ENCODE measurements at places on chromosomes 1 and 21.

- no peak for DNase-seq
Measured at GRCh38 chr1:205046870-205047269, 3.9 kb downstream of the CNTN2 start.

GRCh38 chr1:116679828-116680628, 12.5 kb upstream of the IGSF3 start:
- DNase-seq = no peak

GRCh38 chr1:29497395-29498125, 261.2 kb downstream of the PTPRU start:
- no peak for DNase-seq

DNA sequence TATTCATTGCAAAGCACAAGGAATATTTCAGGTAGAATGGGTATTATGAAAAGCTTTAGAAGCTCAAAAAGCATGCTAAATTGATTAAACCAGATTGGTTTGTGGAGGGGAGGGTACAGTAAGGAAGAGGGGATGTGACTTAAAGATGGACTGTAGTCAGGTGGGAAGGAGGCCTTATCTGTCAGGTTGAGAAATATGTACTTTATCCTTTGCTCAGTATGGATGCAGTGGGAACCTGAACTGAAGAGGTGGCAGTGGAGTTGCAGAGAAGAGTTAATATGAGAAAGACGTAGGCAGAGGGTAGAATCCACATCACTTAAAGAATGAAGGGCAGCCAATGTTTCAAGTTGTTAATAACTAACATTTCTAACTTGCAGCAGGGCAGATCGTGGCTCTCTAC, 44.1 kb downstream of the SNX7 start:
- no peak for DNase-seq

- DNase-seq = no peak
Measured at GRCh38 chr1:6972399-6972798, 187.1 kb downstream of the CAMTA1 start.

DNA sequence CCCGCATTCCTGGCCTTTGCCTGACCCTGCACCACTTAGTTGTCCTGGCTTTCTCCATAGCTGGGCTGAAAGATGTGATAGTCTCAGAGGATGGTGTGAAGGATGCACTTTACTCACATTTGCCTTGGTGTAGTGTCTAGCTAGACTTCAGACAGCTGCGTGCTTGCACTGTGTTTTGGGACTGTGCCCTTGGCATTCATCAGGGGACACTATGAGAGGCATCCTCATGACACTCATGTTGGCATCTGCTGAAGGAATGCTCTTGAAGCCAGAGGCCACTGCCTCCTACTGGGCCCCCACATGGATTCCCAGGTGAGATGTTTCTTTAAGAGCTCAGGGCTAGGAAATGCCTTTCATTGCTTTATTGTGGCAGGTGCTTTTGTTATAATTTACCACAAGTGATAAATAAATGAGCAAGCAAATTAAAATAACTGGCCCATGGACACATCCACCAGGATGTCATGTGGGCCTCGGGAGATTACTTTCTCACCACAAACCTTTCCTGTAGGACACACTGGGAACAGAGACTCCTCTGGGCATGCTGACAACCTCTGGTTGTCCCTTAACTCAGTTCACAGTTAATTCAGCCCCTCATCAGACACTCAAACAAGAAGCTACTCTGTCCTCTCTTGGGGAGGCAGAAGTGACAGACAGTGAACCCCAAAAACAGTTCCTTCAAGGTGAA, 99.4 kb upstream of the SPATA6 start:
- no peak for DNase-seq
